ENCODE measurements at places on chromosomes 16 and 17.

GRCh38 chr17:14859542-14859941, 405.6 kb downstream of the PMP22 start:
- DNase-seq, result no peak

GRCh38 chr16:46789499-46790414, 41.2 kb downstream of the C16orf87 start:
- DNase-seq, result peak; percentile 71

GRCh38 chr17:67165201-67165600, 79.8 kb downstream of the HELZ start:
- DNase-seq, result no peak

DNA sequence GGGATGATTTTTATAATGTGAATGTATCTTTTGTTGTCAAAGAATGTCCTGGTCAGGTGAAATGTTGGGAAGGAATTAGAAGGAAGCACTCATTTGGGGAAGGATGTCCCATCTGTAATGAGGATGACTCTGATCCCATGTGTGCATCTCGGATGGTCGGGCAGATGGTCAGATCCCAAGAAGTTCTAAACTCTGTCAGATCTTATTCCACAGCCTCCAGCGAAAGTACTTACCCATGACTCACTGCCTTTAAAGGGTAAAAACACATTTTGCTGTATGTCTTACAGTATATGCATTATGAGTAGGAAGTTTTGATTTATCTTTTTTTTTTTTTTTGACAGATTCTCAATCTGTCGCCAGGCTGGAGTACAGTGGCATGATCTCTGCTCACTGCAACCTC, 548 bp upstream of the KRTAP4-11 start:
- DNase-seq, result no peak

- DNase-seq, result no peak
Observed at GRCh38 chr17:76415786-76416185, 31.4 kb downstream of the SPHK1 start.

DNA sequence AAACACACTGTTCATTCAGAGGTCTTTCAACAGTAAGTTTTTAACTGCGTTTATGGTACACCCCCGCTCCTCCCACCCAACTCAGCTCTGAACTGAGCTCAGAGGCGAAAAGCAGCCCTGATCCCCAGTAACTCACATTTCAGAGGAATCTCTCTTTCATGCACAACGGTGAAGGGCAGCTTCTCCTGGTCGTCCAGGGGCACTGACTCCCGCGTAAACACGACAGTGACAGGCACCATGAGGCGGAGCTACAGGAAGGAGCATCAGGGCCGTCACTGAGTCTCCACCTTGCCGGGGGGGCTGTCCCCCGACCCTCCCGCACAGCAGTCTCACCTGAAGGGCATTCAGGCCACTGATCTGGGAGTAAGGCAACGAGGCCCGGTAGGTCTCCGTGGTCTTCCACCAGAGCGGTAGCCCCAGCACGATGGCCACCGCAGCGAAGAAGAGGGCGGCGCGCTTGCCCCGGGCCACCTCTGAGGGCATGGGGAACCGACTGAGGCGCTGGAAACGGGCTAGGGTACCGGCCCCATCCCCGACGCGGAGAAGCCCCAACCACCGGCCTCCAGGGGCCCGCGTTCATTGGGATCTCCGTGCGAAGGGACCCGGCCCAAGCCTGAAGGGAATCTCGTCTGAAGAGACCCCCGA, 486 bp downstream of the PIGS start:
- peak; percentile 40 for DNase-seq

GRCh38 chr16:65059406-65059980, 62.4 kb downstream of the CDH11 start:
- DNase-seq, result no peak

GRCh38 chr16:4123616-4124300, 7.5 kb upstream of the ADCY9 start:
- no peak for DNase-seq

- DNase-seq, result no peak
Observed at GRCh38 chr17:75340631-75341030, 51.4 kb upstream of the SLC25A19 start.

DNA sequence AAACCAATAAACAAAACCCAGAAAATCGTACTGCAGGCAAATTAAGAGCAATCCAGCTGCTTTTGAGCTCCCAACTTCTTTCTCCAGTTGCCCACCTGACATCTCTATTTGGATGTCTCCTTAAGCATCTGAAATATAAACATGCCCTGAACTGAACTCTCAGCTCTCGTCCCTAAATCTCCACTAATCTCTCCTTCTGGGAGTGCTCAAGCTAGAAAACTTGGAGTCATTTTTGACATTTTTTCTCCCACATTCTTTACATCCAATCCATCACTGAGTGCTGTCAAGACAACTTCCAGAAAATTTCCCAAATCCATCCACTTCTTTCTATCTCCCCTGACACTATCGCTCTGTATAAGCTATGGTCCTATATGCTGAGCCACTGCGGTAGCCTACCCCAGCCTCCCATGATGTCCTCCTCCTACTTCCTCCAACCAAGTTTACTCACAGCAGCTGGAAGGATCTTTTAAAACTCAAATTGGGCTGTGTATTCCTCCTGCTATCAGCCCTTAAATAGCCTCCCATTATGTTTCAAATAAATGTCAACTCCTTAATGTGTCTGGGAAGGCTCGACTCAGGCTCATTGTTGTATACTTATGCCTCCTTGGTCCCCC, 53.1 kb downstream of the HS3ST3B1 start:
- DNase-seq, result no peak

All from activated CD4-positive, alpha-beta T cell treated with anti-CD3 and anti-CD28 coated beads, Interleukin-2, amount 50 U/mL, for 24 hours (primary cell).